ENCODE measurements at places on chromosomes 11 and 22. TPM values are rescaled to one million over a fixed set of nuclear protein-coding genes. Genes with fewer than 3 reads are reported as not detected.

GLB1L3 gene
- 18.5 TPM for total RNA-seq

DNA sequence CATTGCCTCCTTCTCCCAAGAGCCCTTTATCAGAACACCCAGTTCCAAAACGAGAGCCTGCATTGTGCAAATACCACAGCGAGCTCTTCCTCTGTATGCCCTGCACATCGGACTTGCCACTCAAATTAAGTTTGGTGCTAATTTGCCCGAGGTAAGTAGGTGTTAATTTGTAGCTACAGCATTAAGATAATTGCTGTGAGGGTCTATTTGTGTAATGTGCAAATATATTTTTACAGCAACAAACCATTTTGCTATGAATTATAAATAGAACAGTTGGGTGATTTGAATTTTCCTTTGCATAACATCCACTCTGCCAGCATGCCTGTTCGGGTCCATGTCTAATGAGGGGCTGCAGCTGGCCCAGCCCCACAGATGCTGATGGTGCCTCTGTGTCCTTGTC lies 8.1 kb downstream of the ARHGAP8 start:
- DNase-seq, result no peak

DNA sequence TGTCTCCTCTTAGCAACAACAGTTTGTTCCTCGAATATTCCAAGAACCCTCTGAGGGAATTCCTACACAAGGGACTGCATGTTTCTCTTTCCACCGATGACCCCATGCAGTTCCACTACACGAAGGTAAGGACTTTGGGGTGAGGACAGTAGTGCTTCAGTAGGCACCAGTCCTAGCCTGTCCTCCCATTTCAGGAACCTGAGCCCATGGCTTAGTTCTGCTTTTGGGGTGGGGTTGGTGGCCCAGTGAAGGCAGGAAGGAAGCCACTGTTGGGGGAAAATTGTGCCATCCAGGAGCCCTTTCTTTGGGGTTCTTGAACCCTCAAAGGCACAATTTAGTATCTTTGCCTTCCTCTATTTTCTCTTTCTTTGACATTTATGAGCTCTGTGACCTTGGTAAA lies 38.2 kb downstream of the RNF141 start:
- peak; percentile 74 for DNase-seq

DNA sequence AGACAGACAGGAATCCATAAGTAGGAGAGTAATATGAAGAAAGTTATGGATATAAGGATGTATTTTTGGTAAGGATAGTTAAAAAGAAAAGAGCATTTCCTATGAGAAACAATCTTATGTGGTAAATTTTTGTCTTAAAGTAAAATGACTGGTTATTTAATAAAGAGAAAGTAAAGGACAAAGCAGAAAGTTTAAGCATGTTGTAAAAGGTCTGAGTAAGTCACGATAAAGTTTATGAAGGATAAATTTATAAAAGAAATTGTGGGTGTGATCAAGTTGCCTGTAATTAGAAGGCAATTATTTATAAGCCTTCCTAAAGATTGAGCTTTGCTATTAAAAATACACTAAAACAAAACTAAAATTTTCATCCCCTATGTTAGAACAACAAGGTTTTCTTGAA lies 314.7 kb upstream of the SYN3 start:
- no peak for DNase-seq
